ENCODE measurements at places on chromosomes 2 and 18.

DNA sequence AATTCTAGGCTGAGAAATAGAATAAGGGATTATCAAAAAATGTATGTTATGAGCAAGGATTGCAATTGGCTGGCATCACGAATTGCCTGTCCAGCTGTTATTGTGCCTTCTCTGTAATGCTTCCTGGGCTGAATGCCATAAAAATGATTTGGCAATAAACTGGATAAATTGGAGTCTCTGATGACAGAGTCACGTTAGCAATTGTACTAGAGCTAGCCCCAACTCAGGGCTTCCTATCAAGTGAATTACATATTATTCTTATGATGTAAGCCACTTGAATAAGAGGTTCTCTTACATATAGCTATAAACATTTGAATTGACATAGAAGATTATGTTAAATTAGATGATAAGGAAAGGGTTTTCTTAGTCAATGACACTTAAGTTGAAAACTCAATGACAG, 607.5 kb upstream of the REG3G start:
- no peak for DNase-seq

DNA sequence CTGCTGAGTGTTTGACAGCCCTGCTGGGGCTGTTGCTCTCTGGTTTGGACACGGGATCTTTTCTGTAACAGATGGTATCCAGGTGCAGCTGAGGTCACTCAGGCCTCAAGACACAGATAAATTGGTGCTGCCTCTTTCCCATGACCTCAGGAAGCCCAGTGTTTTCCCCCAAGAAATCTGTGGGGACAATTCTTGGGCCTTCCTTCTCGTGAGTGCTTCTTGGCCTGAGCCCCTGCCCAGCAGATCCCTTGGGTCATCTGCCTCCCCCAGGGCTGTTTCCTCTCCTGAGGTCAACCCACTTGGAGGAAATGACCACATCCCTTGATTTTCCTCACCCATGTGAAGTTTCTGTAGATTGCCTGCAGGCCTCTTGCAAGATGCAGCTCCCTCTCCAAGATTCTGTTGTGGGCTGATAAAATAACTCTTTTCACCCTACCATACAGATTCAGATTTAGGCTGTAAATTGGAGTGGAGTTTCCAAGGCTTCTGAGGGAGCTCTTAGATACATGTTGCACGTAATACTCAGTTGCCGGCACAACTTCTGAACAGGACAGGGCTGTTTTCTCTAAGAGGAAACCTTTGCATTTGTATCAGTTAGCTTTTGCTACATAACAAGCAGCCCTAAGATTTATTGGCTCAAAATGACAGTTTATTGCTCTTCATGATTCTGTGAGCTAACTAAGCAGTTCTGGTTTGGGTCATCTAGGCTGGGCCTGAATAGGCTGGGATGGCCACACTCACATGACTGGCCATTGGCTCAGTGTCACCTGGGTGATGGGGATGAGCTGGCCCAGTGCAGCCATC, 13.1 kb downstream of the ZAP70 start:
- DNase-seq: peak; percentile 64

GRCh38 chr18:54360406-54360805, 2.7 kb downstream of the C18orf54 start:
- DNase-seq: no peak

DNA sequence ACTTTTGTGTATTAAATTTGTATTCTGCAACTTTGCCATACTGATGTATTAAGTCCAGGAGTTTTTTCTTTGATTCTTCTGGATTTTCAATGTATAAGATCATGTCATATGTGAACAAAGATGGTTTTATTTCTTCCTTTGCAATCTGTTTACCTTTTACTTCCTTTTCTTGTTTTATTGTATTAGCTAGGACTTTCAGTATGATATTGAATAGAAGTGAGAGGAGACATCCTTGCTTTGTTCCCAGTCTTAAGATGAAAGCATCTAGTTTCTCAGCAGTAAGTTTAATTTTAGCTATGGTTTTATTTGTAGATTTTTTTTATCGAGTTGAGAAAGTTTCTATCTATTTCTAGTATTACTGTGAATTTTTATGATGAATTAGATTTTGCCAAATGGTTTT, 25.5 kb downstream of the VRK2 start:
- no peak for DNase-seq
